ENCODE measurements at places on chromosomes 1 and 21. TPM values are rescaled to one million over a fixed set of nuclear protein-coding genes. Genes with fewer than 3 reads are reported as not detected.

Gene PCBP3
- 0.91 TPM for total RNA-seq

Gene F3
- total RNA-seq, result 3.6 TPM

Gene AMY1A
- total RNA-seq, result not detected

Gene RXFP4
- total RNA-seq, result not detected

Gene SPRR1A
- not detected for total RNA-seq

Gene KIAA0319L
- 46.9 TPM for total RNA-seq

Gene ST6GALNAC3
- 3.7 TPM for total RNA-seq

Gene CELA2A
- total RNA-seq, result not detected

Gene ALG14
- 2.4 TPM for total RNA-seq

Gene GIPC2
- 1.6 TPM for total RNA-seq

Gene TSTD1
- 33.9 TPM for total RNA-seq

Gene CELSR2
- total RNA-seq, result 11.5 TPM

GRCh38 chr1:119139857-119140176, 636 bp downstream of the WARS2 start:
- H3K27ac ChIP-seq, result peak overlapping the region; percentile 99
- H3K36me3 ChIP-seq, result no peaks in the 10 kb centered on the region
- H3K27me3 ChIP-seq, result no peaks in the 10 kb centered on the region
- DNase-seq, result no peak

- no peak overlapping the region for H3K27ac ChIP-seq
- H3K4me3 ChIP-seq, result no peak overlapping the region
- H3K36me3 ChIP-seq, result no peaks in the 10 kb centered on the region
Measured at GRCh38 chr21:31929548-31929947, 56.7 kb downstream of the HUNK start.

- DNase-seq, result no peak
- H3K27ac ChIP-seq, result no peak overlapping the region
- H3K27me3 ChIP-seq, result peaks cover 13% of the 10 kb centered on the region
- H3K36me3 ChIP-seq, result no peaks in the 10 kb centered on the region
- no peak overlapping the region for H3K4me3 ChIP-seq
- H3K4me1 ChIP-seq, result no peaks in the 10 kb centered on the region
Measured at GRCh38 chr1:177162243-177162642, 2.3 kb downstream of the ASTN1 start.

DNA sequence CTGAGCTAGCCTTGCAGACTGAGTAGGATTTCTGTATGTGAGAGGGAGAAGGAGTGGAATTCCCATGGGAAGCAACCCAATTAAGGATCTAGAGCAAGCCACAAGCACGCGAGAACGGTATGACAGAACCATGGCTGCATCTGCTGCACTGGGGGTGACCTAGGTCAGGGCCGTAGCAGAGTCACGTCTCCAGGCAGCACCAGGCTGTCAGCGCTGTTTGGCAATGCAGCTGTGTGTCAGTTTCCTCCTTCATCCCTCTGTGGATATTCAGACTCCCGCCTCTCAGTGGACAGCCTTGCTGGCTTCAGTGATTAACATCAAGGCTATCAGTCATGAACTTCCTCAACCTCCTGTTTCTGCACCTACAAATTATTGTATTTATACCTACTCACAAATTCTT, 118.1 kb upstream of the PPP2R5A start:
- DNase-seq, result peak; percentile 41
- H3K36me3 ChIP-seq, result no peaks in the 10 kb centered on the region
- H3K27ac ChIP-seq, result peak overlapping the region; percentile 31
- H3K27me3 ChIP-seq, result no peaks in the 10 kb centered on the region

DNA sequence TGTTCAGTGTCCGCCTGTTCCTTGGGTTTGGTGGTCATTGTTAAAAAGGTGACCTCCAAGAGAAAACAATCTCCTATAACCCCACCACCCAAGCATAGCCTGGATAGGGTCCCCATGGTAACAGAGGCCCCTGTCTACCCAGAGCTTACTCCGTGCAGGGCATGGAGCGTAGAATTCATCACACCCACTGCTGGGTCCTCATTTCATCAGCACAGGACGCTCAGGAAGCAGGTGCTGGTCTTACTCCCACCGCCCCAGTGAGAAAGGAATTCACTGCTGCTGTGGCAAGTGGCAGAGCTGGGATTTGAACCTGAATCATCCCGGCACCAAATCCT, 37.0 kb downstream of the ARHGEF10L start:
- H3K27ac ChIP-seq, result no peak overlapping the region
- no peak for DNase-seq
- peaks cover 10% of the 10 kb centered on the region for H3K4me1 ChIP-seq

DNA sequence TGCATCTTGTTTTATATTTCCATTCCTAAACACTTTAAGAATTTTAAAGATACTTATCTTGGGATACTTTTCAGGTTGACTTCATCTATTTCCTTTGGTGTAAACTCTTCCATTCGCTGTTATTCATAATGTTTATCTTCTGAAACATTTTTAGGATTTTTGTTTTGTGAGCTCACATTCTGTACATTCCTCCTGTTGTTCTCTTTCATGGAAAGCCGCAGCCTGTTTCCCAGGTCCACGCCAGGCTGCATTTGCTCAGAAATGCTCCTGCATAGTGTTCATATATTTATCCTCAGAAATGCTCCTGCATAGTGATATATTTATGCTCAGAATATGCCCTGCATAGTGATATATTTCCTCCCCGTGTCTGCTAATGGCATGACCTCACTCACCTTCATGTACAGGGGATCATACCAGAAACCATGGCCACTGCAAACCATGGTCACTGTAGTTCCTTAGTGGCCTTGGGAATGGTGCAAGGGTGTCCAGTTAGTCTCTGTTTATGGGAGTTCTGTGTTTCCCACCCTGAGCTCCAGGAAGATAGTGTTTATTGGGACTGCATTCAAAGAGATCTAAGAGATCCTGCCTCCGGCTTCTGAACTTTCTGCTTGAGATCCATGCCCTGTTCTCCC, 153.9 kb upstream of the GREM2 start:
- H3K36me3 ChIP-seq, result no peaks in the 10 kb centered on the region
- H3K4me1 ChIP-seq, result no peaks in the 10 kb centered on the region
- no peak for DNase-seq
- no peak overlapping the region for H3K27ac ChIP-seq
- no peak overlapping the region for H3K4me3 ChIP-seq
- H3K27me3 ChIP-seq, result no peaks in the 10 kb centered on the region

GRCh38 chr1:24414775-24415333, 748 bp upstream of the NIPAL3 start:
- no peaks in the 10 kb centered on the region for H3K36me3 ChIP-seq
- peak overlapping the region; percentile 75 for H3K4me3 ChIP-seq
- no peaks in the 10 kb centered on the region for H3K27me3 ChIP-seq

DNA sequence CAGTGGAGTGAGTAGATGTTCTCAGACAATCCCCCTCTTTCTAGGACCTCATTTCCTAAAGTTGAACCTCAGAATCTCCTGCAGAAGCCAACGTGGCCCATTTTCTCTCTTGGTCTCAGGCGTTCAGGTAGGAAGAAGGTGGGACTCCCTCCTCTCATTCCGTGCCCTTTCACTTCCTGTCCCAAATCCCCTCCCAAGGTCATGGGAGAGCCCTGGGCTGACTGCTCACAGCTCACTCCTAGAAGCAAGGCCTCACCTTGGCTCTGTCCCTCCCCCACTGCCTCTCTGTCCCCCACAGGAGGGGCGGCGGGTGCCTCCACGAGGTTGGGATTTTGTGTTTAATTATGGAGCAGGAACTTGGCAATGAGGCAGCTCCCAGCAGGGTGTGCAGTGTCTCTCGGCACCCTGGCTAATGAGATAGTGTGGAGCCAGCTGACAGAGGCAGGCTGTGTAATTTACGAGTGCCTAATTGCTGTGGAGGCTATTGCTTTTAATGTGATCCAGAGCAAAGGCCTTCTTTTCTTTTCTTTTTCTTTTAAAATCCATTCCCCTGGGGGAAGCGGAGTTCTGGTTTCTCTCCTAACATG, 9.1 kb upstream of the CDK18 start:
- peaks cover 7% of the 10 kb centered on the region for H3K27me3 ChIP-seq
- H3K36me3 ChIP-seq, result no peaks in the 10 kb centered on the region
- no peak overlapping the region for H3K27ac ChIP-seq
- H3K4me3 ChIP-seq, result no peak overlapping the region
- no peak for DNase-seq

GRCh38 chr21:36946949-36947356, 19.5 kb downstream of the HLCS start:
- no peak overlapping the region for H3K4me3 ChIP-seq
- DNase-seq, result no peak
- no peak overlapping the region for H3K27ac ChIP-seq
- no peaks in the 10 kb centered on the region for H3K27me3 ChIP-seq

DNA sequence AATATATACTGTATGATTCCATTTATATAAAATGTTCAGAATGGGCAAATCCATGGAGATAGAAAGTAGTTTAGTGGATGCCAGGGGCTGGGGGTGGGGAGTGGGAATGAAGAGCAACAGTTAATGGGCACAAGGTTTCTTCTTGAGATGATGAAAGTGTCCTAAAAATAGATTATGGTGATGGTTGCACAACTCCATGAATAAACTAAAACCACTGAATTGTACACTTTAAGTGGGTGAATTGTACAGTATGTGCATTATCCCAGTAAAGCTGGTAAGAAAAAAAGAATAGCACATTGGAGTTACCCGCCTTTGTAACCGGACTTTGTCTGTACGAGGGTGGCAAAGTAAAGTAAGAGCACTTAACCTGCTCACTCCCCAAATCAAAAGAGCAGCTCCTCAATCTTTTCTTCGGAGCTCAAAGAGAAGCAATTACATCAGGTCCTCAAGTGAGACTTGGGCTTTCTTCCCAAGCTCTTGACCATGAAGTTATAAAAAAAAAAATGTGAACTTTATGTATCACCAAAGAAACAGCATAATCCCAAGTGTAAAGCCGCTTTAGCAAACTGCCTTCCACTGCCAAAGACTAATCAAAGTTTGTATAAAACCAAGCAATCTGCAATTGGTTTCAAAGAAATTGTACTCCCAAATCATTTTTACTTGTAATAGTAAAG, 32.1 kb downstream of the ALDH9A1 start:
- DNase-seq, result no peak
- H3K27ac ChIP-seq, result peak overlapping the region; percentile 43
- H3K27me3 ChIP-seq, result no peaks in the 10 kb centered on the region
- peaks cover 80% of the 10 kb centered on the region for H3K36me3 ChIP-seq

DNA sequence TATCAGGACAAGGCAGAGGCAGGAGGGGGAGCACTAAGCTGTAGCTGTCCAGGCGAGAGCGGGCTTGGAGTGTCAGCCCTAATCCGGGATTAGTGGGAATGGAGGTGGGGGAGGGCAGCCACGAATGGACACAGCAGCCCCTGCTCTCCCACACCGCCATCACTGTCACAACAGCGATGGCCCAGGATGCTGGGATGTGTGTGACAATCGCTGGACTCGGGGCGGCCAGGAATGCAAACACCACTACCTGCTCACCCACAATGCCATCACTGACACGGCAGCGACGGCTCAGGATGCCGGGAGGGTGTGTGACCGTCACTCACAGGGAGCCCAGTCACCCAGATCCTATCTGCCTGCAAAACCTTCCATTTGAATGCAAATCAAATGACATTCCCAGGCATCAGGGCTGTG, 2.9 kb downstream of the C2CD2 start:
- H3K4me1 ChIP-seq, result peaks cover 17% of the 10 kb centered on the region
- no peak for DNase-seq
- peaks cover 15% of the 10 kb centered on the region for H3K27me3 ChIP-seq

DNA sequence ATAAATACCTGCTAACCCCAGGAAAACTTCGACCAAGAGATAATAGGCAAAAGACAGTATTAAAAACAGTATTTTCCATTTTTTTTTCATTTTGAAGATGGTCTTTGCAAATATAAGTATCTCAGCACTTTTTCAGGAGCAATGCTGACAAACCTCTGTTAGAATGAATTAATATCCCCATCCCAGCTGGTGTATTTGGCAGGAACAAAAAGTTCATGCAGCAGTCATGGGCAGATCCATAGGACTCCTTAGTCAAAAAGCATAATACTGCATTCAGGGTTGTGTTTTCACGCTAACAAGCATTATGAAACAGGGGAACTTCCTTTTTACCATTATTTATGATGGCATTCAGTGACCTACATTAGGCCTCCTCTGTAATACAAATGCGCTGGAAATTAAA, 344.0 kb downstream of the ST6GALNAC3 start:
- no peaks in the 10 kb centered on the region for H3K27me3 ChIP-seq
- DNase-seq, result no peak
- no peak overlapping the region for H3K27ac ChIP-seq
- H3K4me1 ChIP-seq, result no peaks in the 10 kb centered on the region

- H3K36me3 ChIP-seq, result no peaks in the 10 kb centered on the region
- no peaks in the 10 kb centered on the region for H3K4me1 ChIP-seq
- no peak for DNase-seq
- no peaks in the 10 kb centered on the region for H3K27me3 ChIP-seq
- H3K27ac ChIP-seq, result no peak overlapping the region
Measured at GRCh38 chr1:172726740-172727139, 67.8 kb downstream of the FASLG start.

DNA sequence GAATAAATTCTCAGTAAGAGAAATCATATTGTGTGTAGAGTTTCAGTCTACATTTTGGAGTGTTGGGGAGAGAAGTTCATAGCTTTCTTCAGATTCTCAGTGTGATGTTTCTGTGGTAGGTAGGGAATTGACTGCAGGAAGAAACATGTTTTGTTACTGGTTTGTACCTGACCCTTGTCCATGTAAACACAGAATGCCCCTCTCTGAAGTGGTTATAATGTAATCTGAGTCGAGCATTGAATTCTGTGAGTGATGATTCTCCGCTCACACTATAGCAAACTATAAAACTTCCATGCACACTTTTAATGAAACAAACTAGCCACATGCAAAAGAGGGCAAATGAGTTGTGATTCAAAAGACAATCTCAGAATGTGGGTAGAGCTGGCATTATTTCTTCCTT, 433.2 kb downstream of the USP25 start:
- H3K4me3 ChIP-seq, result no peak overlapping the region
- no peak for DNase-seq
- no peaks in the 10 kb centered on the region for H3K4me1 ChIP-seq

DNA sequence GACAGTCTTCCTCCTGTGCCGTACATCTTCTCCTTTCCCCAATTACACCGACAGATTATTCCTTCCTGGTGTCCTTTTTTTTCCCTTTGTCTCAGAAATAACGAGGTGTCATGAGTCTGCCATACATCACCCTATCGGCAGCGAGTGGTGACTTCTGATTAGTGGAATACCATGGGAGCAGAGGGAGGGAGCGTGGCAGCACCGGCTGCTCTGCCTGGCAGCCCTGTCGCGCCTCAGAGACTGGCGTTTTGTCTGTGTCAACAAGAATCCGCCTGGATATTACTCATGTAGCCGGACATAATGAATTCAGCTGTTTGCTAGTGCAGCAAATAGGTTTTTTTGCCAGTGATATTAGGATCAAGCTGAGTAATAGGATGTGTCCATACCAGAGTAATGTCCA, 51.8 kb downstream of the UTP25 start:
- H3K4me1 ChIP-seq, result no peaks in the 10 kb centered on the region
- H3K4me3 ChIP-seq, result no peak overlapping the region
- no peak overlapping the region for H3K27ac ChIP-seq

- H3K4me1 ChIP-seq, result no peaks in the 10 kb centered on the region
- H3K4me3 ChIP-seq, result no peak overlapping the region
- H3K27me3 ChIP-seq, result no peaks in the 10 kb centered on the region
- DNase-seq, result no peak
- H3K27ac ChIP-seq, result no peak overlapping the region
- H3K36me3 ChIP-seq, result no peaks in the 10 kb centered on the region
Measured at GRCh38 chr21:15494481-15494880, 235.3 kb upstream of the USP25 start.
